Bone marrow (tissue), 2 donors: ENCODE measurements at places on chromosomes 13 and 19.

DNA sequence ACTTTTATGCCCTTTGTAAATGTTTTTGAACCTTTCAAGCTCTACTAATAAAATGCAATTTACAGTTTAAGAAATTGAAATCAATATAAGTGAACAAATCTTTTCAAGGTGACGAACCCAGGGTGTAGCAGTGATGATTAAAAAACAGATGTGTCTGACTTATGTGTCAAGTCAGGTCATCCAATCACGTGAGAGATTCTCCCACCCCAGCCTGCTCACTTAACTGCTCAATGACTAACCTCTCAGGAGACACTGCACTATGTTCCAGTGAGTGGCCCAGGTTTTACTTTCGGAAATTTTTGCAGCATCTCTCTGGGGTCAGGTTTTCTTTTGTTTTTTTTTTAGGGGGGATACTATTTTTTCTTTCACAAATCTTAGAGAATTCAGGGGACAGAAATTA lies 60.7 kb downstream of the ZNF429 start:
- no peak for DNase-seq

DNA sequence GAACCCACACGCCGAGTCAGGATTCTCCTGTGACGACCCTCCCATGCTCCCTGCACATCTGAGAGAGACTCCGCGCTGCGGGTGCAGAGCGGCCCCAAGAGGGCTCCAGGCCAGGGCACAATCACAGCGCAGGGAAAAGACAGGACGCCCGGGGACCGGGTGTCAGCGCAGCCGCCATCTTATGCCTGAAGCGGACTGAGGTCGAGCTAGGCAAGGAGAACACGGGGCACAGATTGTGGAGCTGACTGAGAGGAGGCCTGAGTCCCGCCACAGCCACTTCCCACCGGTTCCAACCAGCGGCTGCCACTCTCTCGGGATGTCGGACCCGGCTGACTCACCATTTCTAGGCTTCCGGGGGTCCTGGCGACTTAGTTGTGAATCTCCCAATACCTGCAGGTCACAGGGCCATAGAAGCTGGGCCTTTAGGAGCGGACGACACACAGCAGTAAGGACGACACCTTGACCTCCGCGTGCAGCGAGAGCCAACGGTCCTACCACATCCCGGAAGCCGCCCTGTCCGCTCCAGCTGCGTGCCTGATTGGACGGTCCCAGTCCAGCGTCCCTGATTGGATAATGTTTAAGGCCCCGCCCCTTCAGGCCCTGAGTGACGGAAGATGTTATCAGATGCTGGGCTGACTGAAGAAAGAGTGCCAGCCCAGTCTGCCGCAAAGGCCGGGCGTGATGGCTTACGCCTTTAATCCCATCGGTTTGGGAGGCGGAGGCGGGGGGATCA lies at the start of gene ZNF728:
Gene ZNF728, minus strand, starts transcription at position 487 of the 733 bp plus-strand sequence. Its CDS starts 146 bp downstream, at position 341.
- no peak for DNase-seq

- no peak for DNase-seq
Measured at GRCh38 chr13:32627793-32628192, 41.5 kb downstream of the PDS5B start.

DNA sequence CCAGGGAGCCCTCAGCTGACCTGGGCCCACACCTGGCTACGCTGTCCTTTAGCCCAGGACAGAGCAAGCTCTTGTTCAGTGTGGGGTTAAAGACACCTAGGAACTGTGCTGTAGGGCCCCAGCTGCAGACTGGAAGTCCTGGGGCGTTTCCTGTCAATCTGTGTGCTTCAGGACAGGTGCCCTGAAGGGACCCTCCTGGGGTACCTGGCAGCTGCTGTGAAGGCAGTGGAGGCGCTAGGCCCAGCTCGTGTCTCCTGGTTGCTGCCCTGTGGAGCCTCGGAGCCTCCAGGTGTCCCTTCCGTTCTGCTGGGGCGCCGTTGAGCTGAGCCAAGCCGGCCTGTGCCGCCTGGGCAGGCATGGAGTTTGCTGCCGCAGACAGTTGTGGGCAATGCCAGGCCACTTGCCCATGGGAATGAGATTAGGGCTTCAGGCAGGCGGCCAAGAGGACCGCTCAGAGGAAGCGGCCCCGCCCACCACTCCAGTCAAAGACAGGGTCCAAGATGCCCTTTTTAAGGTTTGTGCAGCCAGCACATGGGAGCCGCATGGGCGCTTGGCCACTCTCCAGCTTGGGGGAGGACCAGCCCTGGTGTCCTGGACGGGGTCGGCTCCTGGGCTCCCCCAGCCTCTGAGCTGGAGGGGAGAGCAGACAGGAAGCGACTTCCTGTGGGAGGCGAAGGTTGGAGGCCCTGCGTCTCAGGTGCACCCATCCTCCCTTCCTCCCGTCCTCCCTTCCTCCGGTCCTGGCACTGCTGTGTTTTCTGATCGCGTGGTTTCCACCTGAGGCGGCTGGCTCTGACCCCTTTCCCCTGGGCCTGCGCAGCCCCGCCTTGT lies 4.0 kb downstream of the PTBP1 start:
- DNase-seq, result no peak

GRCh38 chr13:45332036-45332830 lies 8.8 kb downstream of the TPT1 start:
- no peak for DNase-seq

DNA sequence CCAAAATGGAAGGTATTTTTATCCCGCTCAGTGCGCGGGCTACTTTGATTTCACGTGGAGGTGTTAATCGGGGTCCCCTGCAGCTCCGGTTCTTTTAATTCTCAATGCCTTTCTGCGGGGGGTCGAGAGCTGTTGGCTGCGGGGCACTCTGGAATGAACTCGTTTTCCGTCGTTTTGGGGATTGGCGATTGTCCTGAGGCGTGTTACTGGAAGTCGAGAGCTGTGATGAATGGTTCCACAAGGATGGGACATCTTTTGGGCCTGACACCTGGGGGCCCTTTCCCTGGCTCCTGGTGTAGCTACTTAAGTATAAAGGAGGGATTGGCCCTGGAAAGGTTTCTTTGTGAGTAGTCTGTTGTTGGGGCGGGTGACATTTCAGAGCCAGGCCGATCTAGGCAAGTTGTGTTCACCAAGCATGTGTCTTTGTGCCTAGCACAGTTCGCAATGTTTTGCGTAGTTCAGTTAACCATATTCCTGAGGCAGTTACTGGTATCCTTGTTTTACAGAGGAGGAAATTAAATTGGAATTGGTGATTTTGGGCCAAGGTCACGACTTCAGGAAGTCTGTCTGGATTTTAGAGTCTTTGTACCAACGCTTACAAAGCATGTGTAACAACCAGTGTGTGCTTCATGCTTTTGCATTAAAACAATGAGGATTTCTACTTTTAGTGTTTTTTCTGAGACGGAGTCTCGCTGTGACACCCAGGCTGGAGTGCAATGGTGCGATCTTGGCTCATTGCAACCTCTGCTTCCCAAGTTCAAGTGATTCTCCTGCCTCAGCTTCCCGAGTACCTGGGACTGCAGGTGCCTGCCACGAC lies 846 bp downstream of the RPL13A start:
- DNase-seq, result no peak
